ENCODE measurements at places on chromosomes 3 and 15.

GRCh38 chr3:52452570-52453221, 1.1 kb downstream of the TNNC1 start:
- DNase-seq = no peak

- DNase-seq = no peak
These were observed 5.6 kb downstream of the ITPKA start for GRCh38 chr15:41499109-41499851.

DNA sequence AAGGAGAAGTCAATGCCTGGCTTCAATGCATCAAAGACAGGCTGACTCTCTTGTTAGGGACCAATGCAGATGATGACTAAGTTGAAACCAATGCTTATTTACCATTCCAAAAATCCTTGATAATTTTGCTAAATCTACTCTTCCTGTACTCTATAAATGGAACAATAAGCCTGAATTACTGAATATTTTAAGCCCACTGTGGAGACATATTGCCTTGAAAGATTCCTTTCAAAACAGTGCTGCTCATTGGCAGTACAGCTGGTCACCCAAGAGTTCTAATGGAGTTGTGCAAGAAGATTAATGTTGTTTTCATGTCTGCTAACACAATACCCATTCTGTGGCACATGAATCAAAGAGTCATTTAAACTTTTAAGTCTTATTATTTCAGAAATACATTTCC, 181.0 kb upstream of the CBLB start:
- no peak for DNase-seq

DNA sequence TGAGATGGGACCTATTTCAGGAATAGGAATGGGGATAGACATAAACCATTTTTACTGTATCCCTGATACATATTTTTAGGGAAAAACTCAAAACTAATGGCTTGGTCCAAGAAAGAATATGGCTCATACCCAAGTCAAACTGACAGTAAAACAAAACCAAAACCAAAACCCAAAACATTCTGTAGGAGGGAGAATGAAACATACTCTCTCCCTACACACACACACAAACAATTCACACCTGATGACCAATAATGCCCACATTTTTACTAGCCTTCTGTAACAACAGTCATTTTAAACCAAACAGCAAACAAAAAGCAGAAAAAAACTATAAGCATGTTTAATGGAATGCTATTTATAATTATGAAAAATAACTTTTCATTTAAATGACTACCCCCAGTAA, 74.9 kb downstream of the NBEAL2 start:
- DNase-seq = no peak

DNA sequence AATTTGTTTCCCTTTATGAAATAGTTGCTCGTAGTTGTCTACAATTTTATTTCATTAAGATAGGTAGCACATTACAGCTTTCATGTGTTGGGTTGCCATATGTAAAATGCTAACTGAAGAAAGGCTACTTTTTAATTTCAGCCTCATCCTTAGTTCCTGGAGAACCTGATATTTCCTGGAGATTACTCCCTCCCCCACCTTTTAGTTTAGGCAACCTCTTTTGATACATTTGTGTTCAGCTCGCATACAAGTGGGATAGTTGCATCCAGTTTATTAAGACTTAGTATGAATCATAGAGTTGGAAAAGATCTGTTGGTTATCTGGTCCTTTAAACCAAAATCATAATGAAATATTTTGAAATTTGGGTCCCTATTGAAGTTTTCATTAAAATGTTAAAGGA, 6.0 kb downstream of the SETD5 start:
- no peak for DNase-seq

- no peak for DNase-seq
These were observed 29.3 kb upstream of the INSYN1 start for GRCh38 chr15:73782344-73782959.

DNA sequence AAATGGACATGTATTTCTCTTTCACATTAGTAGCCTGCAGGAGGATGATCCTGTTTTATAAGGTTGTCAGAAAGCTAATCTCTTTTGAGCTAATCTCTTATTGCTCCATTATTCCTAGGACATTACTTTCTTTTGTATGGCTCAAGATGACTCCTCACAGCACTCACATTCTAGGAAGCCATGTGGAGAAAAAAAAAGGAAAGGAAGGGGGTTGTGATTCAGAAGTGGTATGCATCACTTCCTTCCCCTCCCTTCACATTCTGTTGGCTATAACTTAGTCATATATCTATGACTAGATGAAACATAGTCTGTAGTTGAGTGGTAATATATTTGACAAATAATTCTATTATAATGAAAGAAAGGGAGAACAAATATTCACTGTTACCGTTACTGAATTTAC, 168.8 kb upstream of the TTC14 start:
- no peak for DNase-seq

DNA sequence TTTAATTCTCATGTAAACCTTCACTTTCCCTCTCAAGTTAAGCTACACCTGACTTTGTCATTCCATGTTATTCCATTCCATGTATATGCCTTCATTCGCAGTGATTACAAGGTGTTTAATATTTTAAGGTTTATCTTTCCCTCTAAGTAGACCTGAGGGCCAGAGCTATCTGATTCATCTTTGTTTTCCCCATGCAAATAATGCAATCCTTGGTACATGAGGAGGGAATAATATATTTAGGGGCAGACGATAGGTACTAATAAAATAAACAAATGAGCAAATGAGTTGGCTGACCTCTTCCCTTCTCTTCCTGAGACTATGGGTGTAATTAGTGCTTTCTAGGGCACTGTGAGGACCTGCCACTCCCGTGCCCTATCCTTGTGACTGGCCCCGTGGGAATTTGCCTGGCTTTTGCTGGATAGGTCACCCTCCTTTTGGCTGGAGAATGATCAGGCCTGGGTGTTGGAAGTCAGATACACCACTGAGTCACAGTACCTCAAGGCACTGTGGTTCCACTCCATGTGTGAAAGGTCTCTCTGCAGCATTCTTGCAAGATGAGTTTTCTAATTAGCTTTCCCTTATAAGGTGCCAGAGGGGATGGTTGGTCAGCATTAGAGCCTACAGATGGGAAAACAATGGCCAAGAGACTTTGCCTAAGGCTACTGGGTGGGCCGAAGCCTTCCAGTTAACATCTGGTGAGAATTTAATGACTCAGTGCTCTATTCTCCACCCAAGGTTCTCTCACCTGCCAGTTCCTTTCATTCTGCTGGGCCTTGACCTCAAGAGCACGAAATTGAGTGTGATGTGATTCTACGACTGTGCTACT, 183.2 kb downstream of the P3H2 start:
- DNase-seq = no peak

- no peak for DNase-seq
These were observed 29.1 kb downstream of the MKRN2 start for GRCh38 chr3:12585970-12586369.

GRCh38 chr15:31067890-31068603, 33.5 kb downstream of the TRPM1 start:
- DNase-seq = no peak

- no peak for DNase-seq
These were observed 336.2 kb upstream of the TPM1 start for GRCh38 chr15:62706317-62706716.

DNA sequence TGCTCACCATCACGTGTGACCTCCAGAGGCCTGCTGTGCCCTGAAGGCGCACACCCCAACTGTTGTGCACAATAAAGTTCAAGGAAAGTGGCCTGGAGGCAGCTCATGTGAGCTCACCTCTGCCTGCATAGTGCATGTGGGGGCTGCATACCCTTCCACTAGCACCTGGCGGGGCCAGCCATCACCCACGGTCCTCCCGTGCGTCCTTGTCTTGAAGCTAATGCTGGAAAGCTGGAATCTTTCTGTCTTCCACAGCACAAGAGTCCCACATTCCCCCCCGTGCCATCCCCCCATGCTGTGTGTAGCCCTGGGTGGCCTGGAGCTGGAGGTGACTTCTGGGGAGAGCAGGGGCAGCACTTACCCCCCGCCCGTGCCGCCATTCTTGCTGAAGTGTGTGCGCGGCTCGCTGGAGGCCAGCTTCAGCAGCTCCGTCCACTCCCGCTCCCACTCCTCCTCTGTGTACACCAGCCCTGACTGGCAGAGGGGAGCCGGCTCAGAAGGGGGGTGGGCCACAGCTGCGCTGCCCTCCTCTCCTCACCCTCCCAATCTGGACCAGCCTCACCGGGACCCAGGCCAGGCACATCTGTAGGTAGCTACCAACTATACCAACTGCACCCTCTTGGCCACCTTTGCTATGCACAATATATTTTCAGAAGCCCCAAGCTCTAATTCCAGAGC, 199.5 kb downstream of the KLF13 start:
- no peak for DNase-seq

GRCh38 chr3:142694225-142694624, 29.6 kb upstream of the TRPC1 start:
- no peak for DNase-seq

DNA sequence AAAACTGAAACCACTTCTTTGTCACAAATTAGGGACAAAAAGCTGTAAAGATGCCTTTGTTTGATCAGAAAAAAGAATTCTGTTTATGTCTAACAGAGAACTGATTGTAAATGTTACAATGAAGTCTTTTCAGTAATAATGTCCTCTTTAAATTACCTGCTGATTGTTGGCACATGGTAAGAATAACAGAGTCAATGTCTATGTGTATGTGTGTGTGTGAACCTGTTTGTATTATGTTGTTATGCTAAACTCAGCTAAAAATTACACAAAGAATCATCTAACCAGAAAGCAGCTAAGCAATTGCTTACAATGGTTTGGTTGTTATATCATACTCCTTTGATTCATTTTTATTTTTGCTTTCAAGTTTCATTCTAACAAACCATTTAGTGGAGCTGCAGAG, 159.1 kb upstream of the PDZRN3 start:
- no peak for DNase-seq

- DNase-seq = no peak
These were observed 175.8 kb upstream of the P2RY1 start for GRCh38 chr3:152658977-152659720.

DNA sequence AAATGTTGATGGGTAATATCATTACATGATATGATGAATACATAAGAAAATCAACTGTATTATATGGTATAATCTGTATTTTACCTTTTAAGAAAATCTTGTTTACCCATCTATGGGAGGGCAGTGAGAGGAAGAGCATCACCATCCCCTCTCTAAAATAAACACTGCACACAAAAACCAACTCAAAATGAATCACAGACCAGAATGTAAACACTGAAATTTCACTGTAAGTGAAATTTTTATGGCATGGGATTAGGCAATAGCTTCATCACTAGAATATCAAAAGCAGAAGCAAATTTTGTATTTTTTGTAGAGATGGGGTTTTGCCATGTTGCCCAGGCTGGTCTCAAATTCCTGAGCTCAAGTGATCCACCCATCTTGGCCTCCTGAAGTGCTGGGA, 26.2 kb downstream of the IFT80 start:
- no peak for DNase-seq

- DNase-seq = no peak
These were observed 9.4 kb downstream of the TMOD2 start for GRCh38 chr15:51760805-51761204.

DNA sequence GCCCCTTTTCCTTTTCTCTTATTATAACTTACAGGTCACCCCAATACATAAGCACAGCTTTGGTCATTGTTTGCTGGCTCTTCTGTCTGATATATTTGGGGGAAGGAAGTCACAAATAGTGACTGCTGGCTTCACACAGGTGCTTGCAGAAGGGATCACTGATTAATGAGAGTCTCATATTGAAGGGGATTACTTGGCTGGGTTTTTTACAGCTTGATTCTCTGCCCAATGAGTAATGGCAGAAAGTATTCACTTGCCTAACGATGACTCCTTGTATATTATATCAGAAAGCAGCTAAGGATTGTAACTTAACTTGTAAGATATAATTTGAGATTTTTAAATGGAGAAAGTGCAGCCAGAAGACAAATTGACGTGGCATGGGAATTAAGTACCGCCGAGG, 119.3 kb upstream of the PFN2 start:
- DNase-seq = no peak

GRCh38 chr3:147336543-147337278, 69.6 kb downstream of the ZIC4 start:
- DNase-seq = no peak

DNA sequence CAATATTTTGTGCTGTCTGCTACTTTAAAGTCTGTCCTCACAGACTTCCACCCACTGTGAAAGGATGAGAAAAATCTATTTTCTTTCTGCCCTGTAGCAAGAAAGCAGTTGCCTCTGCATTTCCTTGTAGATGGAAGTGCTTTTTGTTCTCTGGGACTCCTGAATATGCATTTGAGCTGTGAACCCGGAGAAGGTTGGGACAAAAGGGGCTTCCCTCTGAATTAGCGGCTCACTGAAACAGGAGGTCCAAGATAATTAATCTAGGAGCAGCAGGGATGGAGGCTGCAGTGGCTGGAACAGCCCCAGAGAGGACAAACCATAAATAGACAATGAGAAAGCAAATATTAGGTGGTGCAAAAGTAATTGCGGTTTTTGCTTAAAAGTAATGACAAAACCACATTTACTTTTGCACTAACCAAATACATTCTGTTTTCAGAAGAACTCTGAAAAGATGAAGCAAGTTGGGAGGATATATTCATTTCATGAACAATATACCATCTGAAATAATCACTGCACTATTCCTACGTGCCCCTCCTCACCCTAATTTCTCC, 143.4 kb upstream of the KBTBD8 start:
- DNase-seq = no peak

GRCh38 chr3:126003447-126004190, 34.6 kb downstream of the ROPN1B start:
- DNase-seq = no peak

- DNase-seq = peak; percentile 65
These were observed 30.0 kb downstream of the CCNL1 start for GRCh38 chr3:157129803-157130466.

DNA sequence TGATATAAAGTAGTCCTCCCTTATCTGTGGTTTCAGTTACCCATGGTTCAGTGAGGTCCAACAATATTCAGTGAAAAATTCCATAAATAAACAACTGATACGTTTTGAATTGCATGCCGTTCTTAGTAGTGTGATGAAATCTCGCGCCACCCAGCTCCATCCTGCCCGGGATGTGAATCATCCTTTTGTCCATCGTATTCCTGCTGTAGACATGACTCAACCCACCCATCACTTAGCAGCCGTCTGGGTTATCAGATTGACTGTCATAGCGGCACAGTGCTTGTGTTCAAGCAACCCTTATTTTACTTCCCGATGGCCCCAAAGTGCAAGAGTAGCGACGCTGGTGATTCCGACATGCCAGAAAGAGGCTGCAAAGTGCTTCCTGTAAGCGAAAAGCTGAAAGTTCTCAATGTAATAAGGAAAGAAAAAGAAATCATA, 48.0 kb upstream of the MEX3B start:
- no peak for DNase-seq

All from ecto neural progenitor cell (in vitro differentiated cells).